RWPE1 (cell line): ENCODE measurements at places on chromosomes 2 and 18.

DNA sequence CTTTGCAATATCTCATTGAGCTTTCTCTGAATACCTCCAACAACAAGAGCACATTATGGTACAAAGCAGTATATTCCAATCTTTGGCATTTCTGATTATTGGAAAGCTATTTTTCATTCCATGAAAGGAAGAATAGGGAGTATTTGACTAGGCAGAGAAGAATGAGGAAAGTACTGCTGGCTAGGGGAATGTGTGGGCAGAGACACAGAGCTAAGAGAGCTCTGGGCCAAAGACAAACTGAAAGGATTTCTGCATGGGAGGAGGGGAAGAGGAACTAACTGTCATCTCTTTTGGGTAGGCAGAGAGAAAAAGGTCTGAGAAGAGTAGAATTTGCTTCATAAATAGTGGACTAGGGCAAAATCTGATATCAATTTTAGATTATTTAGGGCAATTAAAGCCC lies 150.8 kb downstream of the CCDC85A start:
- DNase-seq, result no peak

GRCh38 chr2:67130531-67131256 lies 266.4 kb upstream of the ETAA1 start:
- DNase-seq, result no peak

DNA sequence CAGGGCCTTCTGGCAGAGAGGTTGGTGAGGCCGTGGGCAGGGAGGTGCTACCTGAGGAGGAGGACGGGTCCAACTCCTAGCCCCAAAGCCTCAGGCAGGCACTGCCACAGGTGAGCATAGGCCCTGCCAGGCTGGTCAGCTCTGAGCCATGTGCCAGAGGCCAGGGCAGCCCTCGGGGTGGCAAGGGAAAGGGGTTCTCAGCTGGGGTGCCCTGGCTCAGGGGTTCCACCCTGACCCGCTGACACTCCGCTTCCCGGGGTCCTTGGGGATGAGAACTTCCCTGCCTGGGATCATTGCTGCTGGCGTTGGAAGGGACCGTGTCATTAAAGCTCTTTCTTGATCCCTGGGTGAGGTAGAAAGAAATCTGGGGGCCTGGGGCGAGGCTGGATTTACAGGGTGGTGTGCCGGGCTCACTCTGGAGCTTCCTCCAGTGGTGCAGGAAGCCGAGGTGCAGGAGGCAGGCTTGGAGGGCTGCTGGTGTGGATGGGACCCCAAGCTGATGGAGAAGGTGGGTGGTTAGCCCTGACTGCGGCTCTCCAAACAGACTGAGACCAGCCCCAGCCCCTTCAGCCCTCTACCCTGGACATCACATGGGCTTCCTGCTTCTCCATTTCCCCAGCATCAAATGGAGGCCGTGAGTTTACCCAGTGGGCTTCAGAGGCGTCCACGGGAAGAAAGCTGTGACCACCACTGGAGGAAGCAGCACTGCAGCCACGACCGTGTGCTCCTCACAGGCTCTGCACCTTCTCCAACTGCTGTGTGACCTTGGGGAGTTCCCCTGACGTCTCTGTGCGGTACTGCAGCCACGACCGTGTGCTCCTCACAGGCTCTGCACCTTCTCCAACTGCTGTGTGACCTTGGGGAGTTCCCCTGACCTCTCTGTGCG lies 295.2 kb downstream of the NDUFA10 start:
- no peak for DNase-seq

DNA sequence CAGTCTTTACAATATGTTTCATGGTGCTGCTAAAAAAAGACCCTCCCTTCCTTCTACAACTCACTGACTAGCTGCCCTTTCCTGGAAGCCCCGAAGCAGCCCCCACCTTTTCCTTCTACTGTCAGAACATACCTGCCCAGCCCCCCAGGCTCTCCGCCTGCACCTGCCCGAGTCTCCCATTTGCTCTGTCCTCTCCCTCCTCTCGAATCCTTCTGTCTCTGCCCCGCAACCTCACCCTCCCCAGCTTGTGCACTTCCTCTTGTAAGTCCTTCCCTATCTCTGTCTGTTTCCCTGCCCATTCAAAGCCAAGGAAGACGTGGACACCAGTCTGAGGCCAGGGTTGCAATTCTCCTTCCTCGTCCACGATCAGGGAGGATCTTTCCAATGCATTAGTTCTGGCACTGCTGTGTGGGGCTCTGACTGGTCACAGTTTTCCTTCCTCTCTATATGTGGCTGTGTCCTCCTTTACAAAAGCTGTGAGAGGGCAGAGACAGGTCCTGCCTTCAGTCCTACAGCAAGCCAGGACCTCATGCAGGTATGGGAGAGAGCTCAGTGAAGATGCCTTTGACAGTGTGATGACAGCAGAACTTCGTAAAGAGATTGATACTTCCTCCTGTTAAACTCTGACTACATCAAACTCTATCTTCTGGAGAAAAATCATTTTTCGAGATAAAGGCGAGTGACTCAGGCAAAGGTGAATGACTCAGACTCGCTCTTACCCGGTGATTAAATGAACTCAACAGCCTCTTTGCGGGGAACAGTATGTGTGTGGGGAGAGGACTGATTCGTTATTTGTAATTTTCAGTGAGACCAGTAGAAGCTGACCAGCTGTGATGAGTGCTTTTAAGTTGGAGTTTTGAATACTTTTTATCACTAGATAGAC lies 14.2 kb downstream of the TNFRSF11A start:
- peak; percentile 76 for DNase-seq

- peak; percentile 36 for DNase-seq
These were observed 151.6 kb downstream of the DTNB start for GRCh38 chr2:25521665-25522387.

DNA sequence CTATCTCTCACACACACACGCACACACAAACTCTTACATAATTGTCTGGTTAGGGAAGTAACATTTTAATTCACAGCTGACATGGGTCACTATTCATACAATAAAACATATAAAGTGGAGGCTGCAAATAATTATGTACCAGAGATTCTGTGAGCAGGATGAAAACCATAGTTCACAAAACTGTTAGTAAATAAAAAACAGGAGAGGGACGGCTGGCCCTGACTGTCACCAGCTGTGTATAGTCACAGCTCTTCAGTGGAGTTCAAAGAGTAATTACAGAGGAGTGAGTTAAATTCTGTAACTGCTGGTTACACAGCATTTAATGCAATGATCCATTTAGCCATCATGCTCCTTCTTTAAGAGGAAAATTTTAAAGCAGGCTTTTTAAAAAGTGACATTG lies 76.9 kb downstream of the NRXN1 start:
- DNase-seq, result no peak

DNA sequence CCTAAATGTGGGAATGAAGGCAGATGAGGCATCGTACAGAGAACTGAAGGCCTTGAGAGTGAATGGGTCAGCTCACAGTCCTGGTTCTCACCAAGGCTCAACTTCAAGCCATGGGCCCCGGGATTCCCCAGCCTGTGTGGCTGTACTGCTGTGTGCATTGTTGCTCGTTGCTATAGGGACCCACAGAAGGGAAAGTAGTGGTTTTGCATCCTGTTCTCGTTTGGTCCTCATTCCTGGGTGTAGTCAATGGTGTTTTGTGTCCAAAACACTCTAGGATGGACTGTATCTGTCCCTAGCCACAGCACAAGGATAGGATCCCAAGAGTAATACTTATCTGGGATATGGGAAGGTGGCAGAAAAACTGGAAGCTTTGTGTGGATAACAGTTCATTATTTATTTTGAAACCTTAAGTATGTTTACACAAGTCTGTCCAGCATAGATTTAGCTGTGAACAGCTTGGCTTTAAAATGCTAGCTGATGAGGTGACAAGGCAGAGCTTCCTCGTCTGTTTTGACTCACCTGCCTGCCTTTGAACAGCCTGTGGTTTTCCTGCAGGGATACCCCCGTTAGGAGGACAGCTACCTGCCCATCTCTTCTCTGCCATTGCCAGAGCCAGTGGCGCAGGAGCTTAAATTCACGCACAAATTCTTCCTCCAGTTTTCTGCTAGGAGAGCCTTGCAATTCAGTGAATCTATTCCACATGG lies 85.0 kb downstream of the WDSUB1 start:
- DNase-seq, result no peak

GRCh38 chr2:69741229-69741574 lies 732 bp upstream of the ANXA4 start:
- DNase-seq, result peak; percentile 72

DNA sequence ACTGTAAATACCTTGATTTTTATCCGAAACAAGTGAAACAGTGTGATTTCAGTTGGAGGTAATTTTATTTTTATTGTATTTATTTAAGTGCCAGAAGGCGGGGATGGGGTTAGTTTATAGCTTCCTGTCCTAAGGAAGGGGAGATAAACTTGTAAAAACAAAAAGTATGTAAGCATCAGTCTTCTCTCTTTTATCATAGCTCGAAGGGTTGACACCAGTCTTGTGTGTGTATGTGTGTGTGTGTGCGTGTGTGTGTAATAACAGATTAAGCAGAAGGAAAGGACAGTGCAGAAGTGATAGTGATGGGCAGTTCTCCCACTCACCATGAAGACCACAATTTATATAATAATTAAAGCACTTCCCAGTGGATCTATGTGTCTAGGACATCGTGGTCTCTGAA lies 793.3 kb downstream of the PLCL1 start:
- DNase-seq, result no peak

- DNase-seq, result no peak
These were observed 101.2 kb upstream of the SMAD2 start for GRCh38 chr18:48031641-48032040.

- DNase-seq, result no peak
These were observed 3.5 kb downstream of the EML6 start for GRCh38 chr2:54726940-54727339.

DNA sequence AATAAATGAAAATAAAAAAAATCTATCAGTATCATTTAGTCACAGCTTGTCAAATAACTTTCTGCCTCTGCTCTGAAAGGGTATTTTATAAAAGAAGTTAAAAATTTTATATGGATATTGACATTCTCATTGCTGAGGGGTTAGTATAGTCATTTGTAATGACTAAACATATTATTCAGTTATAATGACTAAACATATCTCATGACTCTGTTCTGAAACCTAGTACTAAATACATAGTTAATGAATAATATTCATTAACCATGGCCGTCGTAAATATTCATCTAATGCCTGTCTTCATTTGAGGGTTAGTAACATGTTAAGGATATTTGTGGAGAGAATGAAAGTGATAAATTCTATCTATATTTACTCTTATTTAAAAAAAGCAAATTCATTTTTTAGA lies 69.1 kb upstream of the MAP4K3 start:
- no peak for DNase-seq

- DNase-seq, result no peak
These were observed 1.5 kb downstream of the SLC30A3 start for GRCh38 chr2:27261241-27261925.

DNA sequence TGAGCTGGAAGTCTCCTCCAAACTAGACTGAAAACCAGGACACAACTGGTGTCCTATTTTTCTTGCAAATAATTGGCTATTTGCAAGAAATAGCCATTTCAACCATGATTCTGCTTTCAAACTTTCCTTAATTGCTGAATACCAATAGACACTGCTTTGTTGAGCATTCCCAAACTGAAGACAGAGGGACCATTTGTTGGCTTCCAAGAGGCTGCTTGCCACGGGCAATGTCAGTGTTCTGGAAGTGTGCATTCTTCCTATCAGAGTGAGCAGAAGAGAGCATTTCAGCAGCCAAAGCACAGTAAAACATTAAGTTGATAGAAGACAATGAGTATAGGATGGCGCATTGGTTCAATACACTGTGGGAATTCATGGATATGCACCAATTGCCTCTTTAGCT lies 360.5 kb upstream of the RGPD4 start:
- DNase-seq, result no peak

GRCh38 chr2:170968205-170969003 lies 39.4 kb downstream of the GORASP2 start:
- DNase-seq, result no peak

- DNase-seq, result no peak
These were observed 5.7 kb downstream of the STAT1 start for GRCh38 chr2:191008286-191008685.
